LNCaP clone FGC (cell line): ENCODE measurements at places on chromosomes 16 and 17.

DNA sequence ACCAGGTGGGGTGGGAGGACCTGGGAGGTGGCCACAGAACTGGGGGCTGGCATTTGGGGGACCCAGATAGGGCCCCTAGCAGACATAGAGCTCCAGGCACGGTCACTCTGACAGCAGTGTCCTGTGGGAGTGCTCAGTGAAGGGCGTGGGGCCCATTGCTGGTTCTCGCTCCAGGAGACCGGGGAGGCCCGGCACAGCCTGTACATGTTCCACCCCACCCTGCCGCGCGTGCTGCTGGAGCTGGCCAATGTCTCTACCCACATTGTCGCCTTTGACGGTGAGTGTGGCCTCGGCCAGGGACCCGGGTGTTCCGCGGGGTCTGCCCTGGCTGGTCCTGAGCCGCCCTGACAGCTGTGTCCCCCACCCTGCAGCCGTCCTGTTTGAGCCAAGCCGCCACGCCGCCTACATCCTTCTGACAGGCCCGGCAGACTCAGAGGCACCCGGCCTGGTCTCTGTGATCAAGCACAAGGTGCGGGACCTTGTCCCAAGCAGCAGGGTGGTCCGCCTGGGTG, 11.2 kb downstream of the RGS11 start:
- DNase-seq = no peak

DNA sequence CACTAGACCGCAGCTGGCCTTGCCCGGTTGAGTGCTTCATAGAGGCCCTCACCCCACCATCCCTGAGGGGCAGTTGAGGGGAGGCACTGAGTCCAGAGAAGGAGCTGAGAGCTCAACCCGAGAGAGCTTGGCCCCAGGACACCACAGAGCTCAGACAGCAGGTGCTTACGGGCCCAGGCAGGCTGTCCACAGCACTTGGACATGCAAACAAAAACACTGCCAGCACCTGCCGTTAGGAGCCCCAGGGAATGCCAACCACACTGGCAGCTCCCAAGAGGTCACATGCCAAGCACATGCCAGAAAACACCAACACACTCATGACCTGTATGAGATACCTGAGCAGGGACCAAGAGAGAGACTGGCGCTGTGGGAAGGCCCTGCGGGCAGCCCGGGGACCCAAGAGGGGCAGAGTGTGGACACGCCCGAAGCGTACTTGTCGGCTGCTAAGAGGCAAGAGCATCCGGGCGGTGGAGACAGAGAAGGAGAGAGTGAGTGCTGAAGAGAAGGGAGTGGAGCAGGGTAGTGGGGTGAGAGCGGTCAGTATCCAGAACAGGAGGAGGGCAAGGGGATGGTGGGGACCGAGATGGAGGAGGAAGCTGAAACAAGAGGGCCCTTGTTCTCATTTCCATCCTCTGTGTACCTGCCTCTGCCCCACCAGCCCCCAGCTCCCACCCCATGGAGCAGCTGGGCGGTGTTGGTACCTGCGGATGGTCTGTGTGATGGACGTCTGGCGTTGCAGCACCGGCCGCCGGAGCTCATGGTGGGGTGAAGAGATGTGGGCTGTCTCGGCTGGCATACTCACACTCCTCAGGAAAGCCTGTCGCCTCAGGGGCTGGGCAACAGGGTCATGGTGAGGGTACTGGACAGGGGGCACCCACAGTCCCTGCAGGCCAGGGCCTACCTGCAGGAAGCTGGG, 8.2 kb downstream of the RHBDF1 start:
- DNase-seq = no peak

GRCh38 chr17:49699966-49700575, 7.7 kb downstream of the SLC35B1 start:
- DNase-seq = no peak

- no peak for DNase-seq
Measured at GRCh38 chr16:57213462-57213861, 27.3 kb downstream of the RSPRY1 start.

DNA sequence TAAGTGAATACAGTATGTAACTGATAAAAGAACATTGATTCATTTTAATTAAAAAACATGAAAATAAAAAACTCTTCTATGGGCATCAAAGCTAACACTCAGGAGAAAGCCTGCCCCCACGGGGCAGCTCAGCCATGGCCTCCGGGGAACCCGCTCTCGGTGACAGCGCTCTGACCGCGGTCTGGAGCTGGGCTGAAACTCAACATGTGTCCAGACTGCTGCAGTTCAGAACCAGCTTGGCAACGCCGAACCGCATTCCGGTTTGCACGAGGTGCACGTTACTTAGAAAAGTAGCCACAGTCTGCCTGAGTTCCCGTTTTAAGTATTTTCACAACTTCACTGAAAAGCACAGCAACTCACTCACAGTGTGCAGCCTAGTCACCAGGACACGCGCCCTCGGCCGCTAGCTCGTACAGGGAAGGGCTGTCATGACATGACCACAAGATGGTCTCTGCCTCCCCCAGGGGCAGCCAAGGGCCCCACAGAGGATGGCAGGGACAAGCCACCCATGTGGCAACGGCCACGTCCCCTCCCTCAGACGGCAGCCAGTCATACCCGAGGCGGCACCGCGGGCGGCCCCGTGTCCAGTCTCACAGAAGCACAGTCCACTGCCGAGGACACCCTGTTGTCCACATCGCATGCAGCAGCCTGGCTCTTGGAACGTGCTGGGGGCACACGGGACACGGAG, 77.1 kb upstream of the METRNL start:
- no peak for DNase-seq

DNA sequence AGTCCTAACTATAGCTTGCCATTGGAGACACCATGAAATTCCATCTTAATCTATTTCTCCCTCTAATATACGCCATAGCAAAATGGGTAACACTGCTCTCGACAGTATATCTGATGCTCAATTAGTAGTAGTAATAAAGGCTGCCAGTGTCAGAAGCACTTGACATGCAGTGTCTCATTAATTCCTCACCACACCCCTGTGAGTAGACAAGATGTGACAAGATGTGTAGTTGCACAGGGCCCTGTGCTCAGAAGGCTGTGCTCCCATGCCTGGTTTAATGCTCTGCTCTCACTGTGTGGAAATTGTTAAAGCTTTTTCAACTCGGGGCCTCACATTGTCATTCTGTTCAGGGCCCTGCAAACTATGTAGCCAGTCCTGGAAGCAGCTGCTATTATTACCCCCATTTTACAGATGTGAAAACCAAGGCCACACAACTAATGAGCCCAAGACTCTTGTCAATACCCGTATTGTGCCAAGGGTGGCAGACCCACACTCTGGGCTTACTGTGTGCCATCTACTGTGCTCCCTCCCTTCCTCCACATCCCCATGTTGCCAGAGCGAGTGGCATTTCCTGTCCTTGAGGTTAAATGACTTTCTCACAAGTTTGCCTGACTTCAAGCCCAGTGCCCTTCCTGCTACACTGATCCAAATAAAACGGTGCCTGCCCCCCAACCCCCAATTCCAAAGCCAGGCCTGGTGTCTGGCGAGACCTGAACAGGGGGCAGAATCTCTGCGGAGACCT, 287.3 kb upstream of the CCL2 start:
- DNase-seq = no peak

DNA sequence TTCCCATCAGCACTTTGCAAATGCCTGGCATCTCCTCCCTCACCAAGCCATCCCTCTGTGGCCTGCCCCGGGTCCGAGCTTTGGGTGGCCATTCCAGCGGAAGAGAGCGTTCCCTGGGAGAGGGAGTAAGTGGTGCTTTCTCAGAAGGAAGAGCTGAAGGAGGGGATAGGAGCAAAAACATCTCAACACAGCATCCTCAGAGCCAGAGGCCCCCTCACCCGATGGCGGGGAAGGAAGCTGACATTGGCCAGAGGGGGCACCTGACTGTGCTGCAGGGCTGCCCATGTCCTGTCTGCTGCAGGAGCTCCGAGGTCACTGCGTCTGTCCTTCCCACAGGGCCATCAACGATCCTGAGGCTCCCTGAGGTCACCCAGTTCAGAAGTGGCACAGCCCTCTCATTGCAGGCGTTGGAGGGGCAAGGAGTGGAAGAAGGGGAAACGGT, 427 bp upstream of the TLCD3B start:
- no peak for DNase-seq

DNA sequence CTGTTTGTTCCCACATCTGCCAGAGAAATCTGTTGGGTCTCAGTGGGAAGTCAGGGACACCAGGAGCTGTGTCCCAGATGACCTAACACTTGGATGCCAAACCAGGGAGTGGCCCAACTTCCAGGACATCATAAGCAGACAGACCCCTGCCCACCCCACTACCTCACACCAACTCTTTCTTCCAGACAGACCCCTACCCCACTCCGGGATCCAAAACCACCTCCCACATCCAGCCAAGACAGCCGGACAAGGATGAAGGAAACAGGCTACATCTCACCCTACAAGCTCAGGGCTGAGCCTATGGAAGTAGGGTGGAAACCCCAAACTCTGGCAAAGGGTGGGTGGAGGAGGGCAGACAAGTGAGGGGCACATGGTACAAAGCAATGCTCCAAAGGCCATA, 3.6 kb downstream of the HDAC5 start:
- DNase-seq = no peak

GRCh38 chr17:56505154-56505756, 88.2 kb upstream of the NOG start:
- DNase-seq = no peak

GRCh38 chr17:62692721-62693431, 65.4 kb downstream of the MRC2 start:
- DNase-seq = no peak

DNA sequence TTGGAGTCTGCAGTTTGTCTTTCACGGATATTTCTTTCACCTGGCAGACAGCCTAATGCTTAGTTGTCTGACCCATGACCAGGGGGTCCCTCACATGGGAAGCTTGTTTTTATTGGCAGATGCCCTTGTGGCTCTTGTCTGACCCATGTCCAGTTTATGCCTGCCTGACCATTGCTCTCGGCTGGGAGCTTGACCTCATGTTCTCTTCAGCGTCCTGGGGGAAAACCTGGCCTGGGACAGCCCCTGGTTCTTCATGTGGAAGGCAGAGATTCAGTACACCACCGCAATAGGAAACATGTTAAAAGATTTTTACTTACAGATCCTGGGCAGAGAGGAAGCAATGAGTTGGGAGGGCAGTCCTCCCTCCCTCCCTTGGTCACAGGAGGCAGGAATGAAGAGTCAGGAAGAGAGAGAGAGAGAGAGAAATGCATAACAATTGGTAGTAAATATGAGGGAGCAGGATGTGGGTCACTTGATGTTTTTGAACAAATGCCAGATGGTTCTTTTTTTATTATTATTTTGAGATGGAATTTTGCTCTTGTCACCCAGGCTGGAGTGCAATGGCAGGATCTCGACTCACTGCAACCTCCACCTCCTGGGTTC, 302.7 kb upstream of the MYOCD start:
- DNase-seq = no peak

DNA sequence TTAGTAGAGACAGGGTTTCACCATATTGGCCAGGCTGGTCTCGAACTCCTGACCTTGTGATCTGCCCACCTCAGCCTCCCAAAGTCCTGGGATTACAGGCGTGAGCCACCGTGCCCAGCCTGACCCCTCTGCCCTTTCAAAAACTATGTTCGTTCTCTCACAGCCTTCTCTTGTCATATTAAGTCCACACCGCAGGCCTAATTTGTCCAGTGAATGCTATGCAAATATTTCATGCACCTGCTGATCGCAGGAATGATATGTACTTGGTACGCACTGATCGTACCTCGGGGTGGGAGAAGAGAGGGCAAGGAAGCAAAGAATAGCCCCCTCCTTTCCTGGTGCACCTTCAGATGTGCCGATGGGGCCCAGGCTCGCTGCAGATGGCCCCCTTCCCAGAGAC, 3.0 kb upstream of the BIRC5 start:
- DNase-seq = no peak

- DNase-seq = no peak
Measured at GRCh38 chr17:42409523-42410318, 13.3 kb downstream of the CAVIN1 start.

DNA sequence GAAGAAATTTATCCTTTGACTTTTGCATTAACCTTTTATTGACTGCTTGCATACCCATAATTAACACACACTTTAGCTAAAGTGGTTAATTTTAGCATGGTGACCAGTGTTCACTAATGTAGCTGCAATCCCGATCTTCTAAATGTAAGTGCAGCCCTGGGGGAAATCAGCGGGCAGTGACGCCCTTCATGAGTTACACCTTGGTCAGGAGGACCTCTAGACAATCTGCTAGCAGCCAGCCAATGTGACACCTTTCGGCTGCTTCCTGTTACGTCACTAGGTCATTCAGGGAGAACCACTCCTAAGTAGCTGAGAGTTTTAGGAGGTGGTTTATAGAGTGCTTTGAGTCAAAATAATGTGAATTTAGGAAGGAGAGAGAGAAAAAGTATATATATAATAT, 180.5 kb downstream of the IRX3 start:
- DNase-seq = no peak

- DNase-seq = peak; percentile 10
Measured at GRCh38 chr16:86975445-86975844, 341.7 kb downstream of the C16orf95 start.

GRCh38 chr16:75000481-75001081, 1.8 kb downstream of the ZNRF1 start:
- no peak for DNase-seq

GRCh38 chr16:17371299-17371698, 99.5 kb downstream of the XYLT1 start:
- no peak for DNase-seq

DNA sequence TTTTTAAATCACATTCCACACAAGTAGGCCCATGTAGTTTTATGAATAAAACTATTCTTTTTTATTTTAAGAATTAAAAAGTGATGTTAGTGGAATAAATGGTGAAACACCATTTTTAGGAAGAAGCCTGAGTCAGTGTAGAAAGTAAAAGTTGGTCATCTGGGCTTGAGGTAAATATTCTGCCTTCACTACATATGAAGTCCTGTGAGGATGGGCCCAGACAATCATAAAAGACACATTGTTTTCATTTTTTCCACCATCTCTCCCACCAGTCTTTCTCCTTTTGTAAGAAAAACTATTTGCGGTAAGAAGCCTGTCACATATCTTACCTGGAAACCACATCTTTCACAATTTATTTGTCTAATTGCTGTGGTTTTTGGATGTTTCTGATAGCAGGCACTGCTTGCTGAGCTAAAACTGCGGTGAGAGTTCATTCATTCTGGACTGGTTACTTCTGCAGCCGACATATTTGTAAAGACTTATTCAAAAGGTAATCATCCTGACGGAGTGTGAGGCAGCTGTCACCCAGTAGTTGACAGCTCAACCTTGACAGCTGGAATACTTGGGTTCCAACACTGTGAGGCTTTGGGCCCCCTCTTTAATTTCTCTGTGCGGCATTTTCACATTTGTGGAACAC, 10.6 kb upstream of the RFFL start:
- no peak for DNase-seq

DNA sequence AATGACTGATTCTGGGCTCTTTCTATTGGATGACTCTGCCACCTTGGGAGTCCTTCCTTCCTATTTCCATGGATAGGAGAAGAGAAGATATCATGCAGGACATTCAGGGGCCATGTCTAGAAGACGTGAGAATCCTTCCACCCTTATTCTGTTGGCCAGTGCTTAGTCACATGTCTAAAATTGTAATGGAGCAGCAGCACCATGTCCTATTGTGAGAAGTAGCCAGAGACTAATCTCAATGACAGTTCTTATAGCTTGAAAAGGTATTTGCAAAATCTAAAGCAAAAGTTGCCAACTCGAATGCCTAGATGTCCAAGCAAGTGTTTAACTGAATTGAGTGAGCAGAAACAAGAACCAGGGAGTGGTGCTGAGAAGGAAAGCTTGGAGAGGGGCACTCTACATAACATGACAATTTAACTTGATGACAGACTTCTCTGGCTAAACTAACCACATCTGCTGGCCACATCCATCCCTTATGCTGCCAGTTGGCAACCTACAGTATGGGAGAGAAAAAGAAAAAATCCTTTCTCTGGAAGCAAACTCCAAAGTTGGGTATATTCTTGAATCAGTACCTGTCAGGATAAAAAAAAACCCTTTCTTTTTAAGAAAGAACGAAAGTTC, 225.7 kb downstream of the CDH13 start:
- DNase-seq = no peak

GRCh38 chr17:36525888-36526287, 8.8 kb downstream of the MYO19 start:
- DNase-seq = no peak
